NCI-H1436 (cell line): ENCODE measurements at places on chromosomes 12 and 14.

- no peak for DNase-seq
These were observed 279.7 kb downstream of the ZFP36L1 start for GRCh38 chr14:68513137-68513536.

- no peak for DNase-seq
These were observed 14.8 kb upstream of the AACS start for GRCh38 chr12:125050446-125050845.

GRCh38 chr14:51852541-51852940 lies 7.9 kb upstream of the GNG2 start:
- no peak for DNase-seq

DNA sequence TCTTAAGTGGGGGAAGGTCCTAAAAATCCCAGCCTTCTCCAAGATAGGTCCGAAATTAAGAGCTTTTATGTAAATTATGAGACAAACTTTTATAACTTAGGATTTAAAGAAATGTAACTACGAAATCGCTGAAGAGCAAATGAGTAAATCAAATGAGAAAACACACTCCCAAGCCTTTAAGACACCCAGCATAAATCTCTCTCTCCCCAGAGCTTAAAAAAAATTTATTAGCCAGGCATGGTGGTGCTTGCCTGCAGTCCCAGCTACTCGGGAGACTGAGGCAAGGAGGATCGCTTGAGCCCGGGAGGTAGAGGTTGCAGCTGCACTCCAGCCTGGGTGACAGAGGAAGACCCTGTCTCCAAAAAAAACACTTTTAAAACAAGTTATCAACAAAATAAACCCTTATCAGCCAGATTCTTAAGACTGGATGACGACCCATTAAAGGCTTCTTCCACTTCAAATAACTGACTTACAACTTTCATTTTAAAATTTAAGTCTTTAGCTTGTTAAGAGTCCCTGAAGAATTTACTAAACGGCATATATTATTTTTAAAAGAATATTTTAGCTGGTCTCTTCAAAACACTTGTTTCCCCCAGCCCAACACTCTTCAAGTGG lies 3.2 kb downstream of the PTGES3 start:
- DNase-seq, result no peak

GRCh38 chr12:100359822-100360221 lies 2.9 kb downstream of the SLC17A8 start:
- DNase-seq, result no peak

DNA sequence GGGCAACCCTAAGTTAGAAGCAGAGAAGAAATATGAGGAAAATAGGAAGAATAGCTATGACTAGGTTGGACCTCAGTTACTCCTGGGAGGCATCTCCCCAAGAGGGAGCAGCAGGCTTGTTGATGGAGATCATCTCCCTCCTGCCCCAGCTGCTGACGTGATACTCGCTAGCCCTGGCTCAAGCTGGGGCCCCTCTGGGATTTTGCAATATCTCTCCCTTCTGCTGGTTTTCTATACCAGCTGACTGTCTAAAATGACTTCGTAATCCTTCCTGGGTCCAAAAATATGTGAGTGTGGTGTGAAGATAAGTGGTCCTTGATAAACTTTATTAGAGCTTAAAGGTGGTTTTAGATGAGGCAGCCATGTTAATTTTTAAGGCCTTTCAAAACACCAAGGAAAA lies 4.5 kb upstream of the HECTD4 start:
- no peak for DNase-seq

GRCh38 chr14:28102001-28102400 lies 664.6 kb upstream of the FOXG1 start:
- DNase-seq, result peak; percentile 66

- no peak for DNase-seq
These were observed 281.5 kb downstream of the CACNA1C start for GRCh38 chr12:2334271-2334670.

DNA sequence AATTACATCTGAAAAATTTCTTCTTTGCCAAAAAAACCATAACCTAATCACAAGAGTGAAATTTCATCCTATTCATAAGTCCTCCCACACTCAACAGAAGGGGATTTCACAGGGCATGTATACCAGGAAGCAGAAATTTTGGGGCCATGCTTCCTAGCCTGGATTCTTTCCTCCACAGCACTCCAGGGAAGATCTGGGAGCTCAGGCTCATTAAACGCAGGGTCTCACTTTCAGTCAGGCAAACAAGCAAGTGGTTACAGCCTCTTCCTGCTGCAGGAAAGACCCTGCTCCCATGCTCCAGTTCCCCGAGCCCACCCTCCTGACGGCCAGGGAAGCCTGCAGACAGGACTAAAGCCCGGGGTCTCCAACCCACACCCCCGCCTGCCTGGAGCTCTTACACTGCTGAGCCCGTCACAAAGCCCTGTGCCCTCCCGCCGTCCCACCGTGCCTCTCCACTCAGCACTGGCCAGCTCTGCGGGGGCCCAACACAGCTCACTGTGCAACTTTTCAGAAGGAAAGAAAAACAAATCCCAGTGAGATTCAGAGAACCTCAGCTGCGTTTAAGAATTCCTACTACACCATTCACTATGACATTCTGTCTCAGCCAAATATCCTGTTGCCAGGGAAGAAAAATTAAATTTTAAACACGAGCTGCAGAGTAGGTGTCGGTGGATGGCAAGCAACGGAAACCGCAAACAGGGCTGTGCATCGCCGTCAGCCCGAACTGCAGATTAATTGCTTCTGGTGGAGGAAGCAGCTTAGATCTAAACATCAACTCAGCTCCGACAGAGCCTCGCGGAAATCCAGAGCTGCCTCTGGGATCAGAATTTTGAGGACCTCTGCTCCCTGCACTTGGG lies 106.7 kb upstream of the SFSWAP start:
- no peak for DNase-seq

- no peak for DNase-seq
These were observed 113.3 kb upstream of the SOX5 start for GRCh38 chr12:24062642-24063245.

GRCh38 chr12:62784576-62784975 lies 150.4 kb downstream of the PPM1H start:
- no peak for DNase-seq

DNA sequence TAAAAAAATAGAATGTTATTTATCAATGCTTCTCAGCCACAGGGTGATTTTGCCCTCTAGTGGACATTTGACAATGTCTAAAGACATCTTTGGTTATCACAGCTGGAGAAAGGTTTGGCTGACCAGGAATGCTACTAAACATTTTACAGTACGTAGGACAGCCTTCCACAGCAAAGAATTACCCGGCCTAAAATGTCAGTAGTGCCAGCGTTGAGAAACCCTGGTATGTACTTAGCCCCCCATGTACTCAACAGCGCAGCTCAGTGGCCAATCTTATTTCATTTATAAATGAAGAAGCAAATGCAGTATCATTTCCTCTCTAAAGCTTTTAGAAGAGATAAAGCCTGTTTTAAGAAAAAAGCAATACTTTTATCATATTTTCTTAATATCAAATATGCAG lies 5.8 kb downstream of the MARK3 start:
- DNase-seq, result no peak

GRCh38 chr14:75572104-75572503 lies 6.3 kb upstream of the FLVCR2 start:
- DNase-seq, result no peak

DNA sequence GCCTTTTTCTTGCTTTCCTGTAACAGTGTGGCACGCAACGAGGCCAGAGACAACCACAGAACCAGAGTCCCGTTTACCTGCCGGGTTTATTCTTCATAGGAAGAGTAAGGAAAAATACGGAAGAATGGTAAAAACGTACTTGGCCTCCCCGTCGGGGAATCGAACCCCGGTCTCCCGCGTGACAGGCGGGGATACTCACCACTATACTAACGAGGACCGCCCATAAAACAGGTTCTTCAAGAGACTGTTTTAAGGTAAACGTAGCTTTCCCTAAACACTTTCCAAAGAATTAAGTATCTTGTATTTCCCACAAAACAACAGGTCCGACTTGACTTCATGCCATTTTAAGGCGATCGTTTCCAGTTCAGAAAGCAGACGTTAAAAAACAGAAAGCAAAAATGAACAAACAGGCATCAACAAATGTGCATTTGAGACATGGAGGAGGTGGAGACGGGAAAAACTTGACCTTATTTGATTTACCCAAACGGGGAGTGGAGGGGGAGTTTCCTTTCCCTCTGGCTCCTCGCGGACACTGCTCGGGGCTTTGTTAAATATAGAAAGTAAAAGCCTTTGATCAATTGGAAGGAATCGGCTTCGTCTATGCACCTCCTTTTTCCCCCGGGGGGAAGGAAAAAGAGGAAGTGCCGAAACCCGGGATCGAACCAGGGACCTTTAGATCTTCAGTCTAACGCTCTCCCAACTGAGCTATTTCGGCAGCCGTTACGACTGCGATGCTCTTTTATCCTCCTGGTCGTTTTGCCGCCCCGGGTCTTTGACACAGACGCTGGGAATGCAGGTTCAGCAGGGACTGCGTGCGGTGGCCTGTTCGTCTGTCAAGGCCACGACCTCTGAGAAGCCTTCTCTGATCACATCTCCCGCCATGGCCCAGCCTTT lies 13.0 kb upstream of the UBC start:
- no peak for DNase-seq

DNA sequence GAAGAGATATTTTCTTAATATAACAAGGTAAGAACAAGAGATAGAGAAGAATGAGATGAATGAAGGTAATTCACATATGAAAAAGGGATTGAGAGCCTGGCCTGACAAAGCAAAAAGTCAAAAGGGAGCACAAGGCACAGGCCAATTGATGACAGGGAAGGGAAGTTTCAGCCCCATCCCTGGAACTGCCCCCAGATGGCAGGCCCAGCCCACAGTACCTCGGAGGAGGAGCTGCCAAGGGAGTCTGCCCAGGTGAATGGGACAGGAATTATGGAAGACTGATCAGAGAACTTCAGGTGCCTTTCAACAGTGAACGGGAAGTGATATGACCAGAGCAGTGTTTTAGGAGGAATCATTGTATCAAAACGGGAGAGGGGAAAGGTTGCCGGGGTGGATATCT lies 15.7 kb downstream of the SNRPF start:
- no peak for DNase-seq

DNA sequence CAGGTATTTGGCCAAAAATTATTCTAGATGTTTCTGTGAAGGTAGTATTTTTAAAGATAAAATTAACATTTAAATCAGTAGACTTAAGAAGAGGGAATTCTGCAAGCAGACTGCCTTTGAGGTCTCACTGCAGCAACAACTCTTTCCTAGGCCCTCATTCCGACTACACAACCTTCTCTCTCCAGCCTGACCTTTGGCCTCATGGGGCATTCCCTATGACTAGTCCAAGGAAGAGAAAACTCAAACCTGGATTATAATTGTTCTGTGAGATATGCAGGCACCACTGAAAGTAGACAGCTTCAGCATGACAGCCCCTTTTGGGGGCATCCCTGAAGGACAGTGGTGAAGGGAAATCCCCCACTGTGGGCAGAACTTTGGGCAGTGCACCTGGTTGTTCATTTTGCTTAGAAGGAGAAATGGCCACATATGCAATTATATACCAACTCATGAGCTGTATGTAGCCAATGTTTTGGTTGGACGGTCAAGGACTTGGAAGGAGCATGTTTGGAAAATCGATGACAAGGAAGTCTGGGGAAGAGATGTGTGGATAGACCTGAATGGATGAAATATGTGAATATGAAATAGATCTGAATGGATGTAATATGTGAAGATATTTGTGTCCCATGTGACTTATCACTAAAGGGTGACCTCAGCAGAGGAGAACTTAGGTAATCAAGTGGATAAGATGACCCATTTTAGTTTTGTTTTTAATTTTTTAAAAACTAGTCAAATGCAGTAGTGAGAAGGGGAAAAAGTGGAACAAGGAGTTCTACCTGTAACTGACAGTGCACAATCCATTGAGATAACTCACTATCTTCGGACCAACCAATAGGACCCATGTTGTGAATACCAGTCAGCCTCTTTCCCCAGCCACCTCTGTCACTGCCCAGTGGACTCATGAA lies 233.3 kb upstream of the FOXN3 start:
- no peak for DNase-seq

DNA sequence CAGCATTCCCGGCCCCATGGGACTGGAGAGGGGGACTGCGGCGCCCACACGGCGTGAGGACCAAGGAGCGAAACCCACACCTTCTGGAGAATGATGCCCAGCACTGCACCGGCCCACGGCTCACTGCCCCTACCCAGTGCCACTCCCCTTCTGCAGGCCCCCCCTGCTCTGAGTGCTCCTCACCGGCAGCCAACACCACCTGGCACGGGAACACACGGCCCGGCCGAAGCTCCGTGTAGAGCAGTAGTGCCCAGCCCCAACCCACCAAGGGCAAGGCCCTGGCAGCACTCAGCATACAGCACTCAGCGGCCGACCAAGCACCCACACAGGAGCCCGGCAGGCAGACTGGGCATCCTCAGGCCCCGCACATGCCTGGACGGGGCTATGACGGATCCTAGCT lies 13.4 kb downstream of the BTBD6 start:
- no peak for DNase-seq

DNA sequence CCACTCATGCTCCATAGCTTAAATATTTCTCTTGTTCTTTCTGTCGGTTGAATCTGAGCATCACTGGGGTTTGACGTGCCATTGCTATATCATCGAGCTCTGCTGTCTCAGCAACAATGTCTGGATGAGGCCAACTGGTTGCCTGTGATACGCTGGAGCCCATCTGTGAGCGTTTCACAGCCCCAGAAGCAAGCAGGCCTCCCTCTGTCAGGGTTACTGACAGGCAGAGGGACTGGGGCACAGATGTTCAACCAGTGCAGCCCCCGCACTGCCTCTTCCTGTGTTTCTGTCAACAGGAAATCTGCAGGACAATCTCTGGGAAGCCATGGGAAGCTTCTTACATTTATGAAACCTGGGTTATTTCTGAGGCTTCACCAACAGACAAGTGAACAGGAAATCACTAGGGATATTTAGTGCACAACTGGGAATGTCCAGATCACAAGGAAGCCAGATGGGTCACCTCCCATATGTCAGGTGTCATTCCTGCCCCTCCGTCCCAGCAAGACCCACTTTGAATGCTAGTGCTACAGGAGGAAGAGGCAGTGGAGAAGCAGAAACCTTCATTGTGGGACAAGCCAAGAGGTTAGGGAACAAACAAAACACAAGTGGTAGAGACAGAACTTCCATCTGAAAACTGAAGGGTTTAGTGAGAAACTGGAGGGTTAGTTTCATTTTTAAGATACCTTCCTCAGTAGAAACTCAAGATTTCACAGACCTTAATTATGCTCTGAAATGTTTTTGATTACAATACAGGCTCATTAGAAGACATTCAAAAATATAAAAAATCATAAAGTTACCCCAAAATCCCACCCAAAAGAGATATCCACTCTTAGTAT lies 24.1 kb downstream of the DMAC2L start:
- DNase-seq, result no peak

DNA sequence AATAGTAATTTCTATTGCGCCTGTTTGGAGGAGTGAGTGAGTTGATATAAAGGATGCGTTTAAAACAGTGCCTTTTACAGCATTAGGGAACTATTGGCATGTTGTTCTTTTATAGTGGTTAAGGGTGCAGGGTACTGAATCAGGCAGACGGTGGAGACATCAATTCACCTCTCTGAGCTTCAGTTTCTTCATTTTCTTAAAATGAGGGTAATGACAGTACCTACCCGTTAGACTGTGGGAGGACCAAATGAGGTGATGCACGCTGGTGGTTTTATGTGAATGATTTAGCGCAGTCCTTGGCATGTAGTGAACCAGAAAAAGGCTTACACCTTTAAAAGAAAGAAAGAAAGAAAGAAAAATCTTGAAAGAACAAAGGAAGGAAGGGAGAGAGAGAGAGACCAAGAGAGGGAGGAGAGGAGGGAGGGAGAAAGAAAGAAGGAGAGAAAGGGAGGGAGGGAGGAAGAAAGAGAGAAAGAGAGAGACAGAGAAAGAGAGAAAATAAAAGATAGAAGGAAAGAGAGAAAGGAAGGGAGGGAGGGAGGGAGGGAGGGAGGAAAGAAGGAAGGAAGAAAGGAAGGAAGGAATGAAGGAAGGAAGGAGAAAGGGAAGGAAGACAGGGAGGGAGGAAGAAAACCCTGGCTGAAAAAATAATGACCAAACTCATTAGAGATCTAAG lies 22.2 kb upstream of the CCND2 start:
- no peak for DNase-seq
